Caudate nucleus (tissue), 63 donors: ENCODE measurements at places on chromosomes 4 and X.

- no peak for DNase-seq
Measured at GRCh38 chr4:5708449-5709206, at the start of gene EVC2. Gene EVC2 (minus strand): TSS chr4:5708559. CDS start chr4:5708513, 46 bp downstream.

- DNase-seq: no peak
Measured at GRCh38 chrX:136780763-136781162, at the start of gene ARHGEF6. Gene ARHGEF6 (minus strand): TSS chrX:136780932. CDS start chrX:136780882, 50 bp downstream.

DNA sequence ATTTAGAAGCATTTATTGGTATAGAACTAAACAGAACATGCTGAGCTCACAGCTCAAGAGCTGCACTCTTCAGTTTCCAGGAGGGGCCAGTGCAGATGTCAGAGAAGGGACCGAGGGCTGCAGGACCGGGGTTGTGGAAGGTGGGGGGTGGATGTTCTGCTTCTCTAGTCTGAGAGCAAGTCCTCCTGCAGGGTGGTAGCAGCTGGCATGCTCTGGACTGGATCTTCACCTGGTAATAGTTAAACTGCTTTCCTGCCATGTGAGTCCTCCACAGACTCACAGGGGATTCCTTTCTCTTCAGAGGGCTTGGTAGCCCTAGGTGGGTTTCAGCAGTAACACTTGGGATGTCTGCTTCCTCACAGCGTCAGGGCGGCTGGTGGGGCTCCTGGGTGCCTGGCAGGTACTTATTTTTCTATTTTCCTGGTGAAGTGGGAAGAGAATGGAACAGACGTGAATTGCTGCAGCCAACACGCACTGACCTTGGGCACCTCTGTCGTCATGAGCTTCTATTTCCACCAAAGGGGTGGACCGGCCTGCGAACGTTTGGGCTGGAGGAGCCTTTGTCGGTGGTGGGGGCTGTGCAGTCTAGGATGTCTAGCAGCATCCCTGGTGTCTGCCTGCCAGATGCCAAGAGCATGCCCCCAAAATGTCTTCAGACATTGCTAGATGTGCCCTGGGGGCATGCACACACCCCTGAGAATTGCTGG, 2.5 kb downstream of the MAEA start:
- DNase-seq: no peak

GRCh38 chr4:187276736-187277408, 553.2 kb upstream of the FAT1 start:
- no peak for DNase-seq

GRCh38 chrX:106692425-106693065, 34.0 kb upstream of the RNF128 start:
- no peak for DNase-seq
